Hematopoietic multipotent progenitor cell treated with erythropoietin and hydrocortisone succinate and interleukin-3 and kit ligand, for 17 days (in vitro differentiated cells): ENCODE measurements at places on chromosomes 12 and 14.

GRCh38 chr12:80099259-80099658 lies at the start of gene OTOGL:
Gene OTOGL, plus strand, starts transcription at chr12:80099537. Its CDS starts 109,895 bp downstream, at chr12:80209432.
- DNase-seq: no peak

DNA sequence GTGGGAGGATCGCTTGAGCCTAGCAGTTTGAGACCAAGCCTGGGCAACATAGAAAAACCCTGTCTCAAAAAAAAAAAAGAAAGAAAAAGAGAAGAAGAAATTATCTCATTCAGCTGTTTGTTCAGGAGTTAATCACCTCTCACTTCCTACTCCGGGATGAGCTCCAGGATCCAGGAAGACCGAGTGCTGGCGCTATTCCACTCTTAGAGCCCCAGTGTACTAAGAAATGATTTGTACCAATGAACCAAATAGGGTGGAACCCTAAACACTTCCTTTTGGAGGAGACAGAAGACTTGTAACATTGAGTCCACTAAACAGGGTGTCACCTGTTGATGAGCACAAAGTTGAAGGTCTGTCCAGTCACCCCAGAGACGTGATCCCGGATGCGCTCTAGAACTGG lies 3.6 kb downstream of the ALKBH2 start:
- DNase-seq: no peak

GRCh38 chr12:24482882-24483604 lies 465.9 kb downstream of the BCAT1 start:
- no peak for DNase-seq

GRCh38 chr14:97155814-97156213 lies 358.6 kb downstream of the VRK1 start:
- no peak for DNase-seq

GRCh38 chr14:33432407-33433023 lies 493.8 kb downstream of the NPAS3 start:
- no peak for DNase-seq

GRCh38 chr14:89284333-89285058 lies 132.5 kb downstream of the FOXN3 start:
- DNase-seq: no peak

DNA sequence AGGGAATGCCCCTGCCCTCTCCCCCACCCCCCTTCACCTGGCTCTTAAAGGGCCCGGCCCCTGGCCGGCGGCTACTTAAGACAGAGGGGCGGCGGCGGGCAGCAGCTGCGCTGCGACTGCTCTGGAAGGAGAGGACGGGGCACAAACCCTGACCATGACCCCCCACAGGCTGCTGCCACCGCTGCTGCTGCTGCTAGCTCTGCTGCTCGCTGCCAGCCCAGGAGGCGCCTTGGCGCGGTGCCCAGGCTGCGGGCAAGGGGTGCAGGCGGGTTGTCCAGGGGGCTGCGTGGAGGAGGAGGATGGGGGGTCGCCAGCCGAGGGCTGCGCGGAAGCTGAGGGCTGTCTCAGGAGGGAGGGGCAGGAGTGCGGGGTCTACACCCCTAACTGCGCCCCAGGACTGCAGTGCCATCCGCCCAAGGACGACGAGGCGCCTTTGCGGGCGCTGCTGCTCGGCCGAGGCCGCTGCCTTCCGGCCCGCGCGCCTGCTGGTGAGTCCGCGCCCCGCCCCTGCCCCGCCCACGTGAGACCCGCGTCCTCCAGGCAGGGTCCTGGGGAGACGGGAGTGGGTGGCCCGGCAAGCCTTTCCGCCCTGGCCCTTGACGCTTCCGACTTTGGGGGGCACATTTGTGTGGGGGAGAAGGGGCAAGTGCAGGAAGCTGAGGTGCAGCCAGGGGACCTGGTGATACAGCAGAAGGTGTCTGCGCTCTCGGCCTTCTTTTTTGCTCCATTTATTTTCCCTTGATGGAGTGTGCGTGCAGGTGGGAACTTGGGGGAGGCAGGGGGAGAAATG lies at the start of gene IGFBP6:
Gene IGFBP6, plus strand, starts transcription at position 104 of the 790 bp plus-strand sequence. Its CDS starts 51 bp downstream, at position 155.
- no peak for DNase-seq

GRCh38 chr12:28021704-28022103 lies 49.2 kb upstream of the PTHLH start:
- no peak for DNase-seq

DNA sequence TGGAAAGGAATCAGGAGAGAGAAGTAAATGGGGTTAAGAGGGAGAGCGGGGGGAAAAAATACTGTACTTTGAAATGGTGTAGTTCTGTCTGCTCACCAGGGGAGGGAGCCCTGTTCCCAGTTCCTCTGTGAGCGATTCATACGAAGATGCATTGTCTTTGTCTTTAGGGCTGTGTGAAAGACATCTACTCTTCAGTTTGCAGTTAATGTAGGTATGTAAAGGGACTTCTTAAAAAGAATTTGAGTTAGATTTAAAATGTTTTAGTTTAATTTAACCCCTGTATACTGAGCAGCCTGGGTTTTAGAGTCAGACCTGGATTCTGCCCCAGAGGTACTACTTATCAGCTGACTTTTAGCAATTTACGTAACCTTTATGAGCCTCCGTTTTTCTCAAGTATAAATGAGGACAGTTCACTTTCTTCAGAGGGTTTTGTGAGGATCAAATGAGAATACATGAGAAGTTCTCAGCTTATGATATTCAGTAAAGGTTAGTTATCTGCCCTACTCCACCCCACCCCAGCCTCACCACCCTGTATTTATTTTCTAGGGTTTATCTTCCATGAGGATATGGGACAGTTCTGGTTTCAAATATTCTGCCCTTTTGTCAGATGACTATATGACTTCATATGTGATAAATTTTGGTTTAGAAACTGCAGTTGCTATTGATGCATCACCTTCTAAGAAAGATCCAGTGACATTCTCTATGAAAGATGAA lies 82.5 kb upstream of the EVL start:
- peak; percentile 67 for DNase-seq

- no peak for DNase-seq
These were observed 229.7 kb downstream of the TTC6 start for GRCh38 chr14:37824939-37825712.

DNA sequence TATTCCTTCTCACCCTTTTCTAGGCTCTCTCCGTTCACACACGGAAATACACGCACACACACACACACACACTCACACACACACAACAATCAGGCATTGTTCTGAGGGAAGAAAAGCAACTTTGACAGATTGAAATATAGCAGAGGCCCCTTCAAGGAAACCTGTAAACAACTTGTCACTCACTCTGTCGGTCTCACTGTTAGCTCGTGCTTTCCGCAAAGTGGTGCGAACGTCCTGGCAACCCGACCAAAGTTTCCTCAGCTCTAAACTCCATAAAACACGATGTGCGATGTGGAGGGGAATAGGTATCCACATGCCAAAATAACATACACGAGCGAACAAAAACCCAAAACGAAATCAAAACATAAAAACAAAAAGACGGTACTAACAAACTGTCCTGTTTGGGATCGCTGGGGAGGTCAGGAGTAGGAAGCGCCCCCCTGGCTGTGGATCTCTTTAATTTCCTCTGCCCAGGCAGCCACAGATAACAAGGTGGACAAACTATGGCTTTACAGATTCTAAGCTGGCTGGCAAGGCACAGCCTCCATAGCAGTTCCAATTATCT lies 822 bp upstream of the SOX5 start:
- no peak for DNase-seq

DNA sequence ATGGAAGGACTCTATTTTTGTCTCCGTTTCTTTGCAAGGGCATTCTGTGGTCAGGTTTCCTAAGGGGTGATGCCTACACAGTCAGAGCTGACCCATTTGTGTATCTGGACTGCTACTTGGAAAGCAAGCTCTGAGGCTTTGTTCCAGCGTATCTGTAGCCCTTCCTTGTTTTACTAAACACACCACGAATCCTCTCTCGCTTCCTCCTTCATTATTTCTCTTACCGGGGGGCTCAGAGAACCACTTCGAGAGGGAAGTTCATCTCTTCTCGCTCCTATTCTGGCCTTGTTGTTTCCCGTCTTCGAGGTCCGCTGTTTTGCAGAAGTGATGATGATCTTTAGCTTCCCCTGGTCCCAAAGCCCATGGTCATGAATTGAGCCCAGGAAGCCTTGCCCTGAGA lies 164.7 kb downstream of the SSPN start:
- DNase-seq: no peak

- no peak for DNase-seq
These were observed 66.0 kb upstream of the CPSF6 start for GRCh38 chr12:69173368-69173767.

DNA sequence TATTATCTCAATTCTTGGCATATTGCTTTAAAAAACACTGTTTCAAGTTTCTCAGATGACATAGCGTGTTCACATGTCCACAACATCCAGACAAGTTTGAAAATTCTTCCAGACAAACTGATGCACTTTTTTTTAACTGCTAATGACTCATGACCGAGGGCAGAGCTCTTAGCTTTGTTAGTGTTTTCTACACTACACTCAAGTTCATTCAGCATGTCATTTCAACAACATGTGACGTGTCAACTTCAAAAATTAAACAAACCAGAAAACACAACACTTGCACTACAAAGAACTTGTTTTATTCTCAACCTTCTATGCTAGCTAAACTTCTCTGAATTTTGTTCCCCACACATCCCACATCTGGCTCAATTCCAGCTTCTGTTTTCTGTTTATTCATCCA lies 1186.3 kb upstream of the FLRT2 start:
- DNase-seq: no peak

- DNase-seq: no peak
These were observed 2.8 kb downstream of the PRMT8 start for GRCh38 chr12:3493859-3494176.

DNA sequence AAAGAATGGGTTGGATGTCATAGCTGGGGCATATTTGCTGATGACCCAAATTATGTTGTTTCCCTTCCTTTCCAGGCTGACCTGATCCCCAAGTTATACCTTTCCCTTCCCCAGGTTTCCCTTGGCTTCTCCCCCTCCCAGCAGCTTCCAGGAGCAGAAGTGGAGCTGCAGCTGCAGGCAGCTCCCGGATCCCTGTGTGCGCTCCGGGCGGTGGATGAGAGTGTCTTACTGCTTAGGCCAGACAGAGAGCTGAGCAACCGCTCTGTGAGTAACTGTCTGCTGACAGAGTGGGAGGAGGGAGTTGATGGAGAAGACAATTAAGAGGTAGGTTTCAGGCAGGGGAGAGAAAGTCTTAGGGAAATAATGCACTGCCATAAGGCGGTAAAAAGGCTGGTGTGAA lies 25.0 kb downstream of the A2ML1 start:
- no peak for DNase-seq

DNA sequence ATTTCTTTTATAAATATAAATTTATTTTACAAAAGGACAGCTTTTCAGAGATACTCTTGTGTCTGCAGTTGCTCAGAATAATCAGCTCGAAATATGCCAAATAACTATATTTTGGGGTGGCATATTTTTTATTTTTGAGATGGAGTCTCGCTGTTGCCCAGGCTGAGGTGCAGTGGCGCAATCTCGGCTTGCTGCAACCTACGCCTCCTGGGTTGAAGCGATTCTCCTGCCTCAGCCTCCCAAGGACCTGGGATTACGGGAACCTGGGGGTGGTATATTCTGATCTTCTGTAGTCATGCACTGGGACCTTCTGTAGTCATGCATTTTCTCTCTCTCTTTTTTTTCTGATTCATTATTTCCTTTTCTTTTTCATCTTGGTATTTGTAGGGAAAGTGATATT lies 135.0 kb upstream of the AMIGO2 start:
- no peak for DNase-seq

GRCh38 chr14:103880348-103881267 lies 33.2 kb upstream of the PPP1R13B start:
- DNase-seq: no peak

DNA sequence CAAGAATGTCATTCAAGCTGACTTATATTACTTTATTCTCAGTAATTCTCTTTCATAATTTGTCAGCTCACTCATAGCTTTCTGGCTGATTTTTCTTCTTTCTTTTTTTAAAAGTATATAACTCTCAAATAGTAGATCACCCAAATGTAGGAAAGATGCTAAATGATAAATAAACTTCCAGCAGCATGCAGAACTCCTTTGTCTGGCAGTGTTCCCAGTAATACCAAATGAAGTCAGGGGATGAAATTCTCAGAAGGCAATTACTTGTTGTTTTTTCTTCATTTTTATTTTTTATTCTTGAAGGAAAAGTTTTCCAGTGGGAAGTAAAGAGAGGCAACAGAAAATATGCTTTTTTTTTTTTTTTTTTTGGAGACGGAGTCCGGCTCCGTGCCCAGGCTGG lies 133.3 kb upstream of the SLCO1C1 start:
- no peak for DNase-seq

- peak; percentile 73 for DNase-seq
These were observed 25.6 kb downstream of the CALCOCO1 start for GRCh38 chr12:53701518-53702264.

GRCh38 chr12:132622437-132623071 lies 4.0 kb downstream of the P2RX2 start:
- no peak for DNase-seq

GRCh38 chr12:106291342-106291741 lies 11.2 kb upstream of the TCP11L2 start:
- no peak for DNase-seq

DNA sequence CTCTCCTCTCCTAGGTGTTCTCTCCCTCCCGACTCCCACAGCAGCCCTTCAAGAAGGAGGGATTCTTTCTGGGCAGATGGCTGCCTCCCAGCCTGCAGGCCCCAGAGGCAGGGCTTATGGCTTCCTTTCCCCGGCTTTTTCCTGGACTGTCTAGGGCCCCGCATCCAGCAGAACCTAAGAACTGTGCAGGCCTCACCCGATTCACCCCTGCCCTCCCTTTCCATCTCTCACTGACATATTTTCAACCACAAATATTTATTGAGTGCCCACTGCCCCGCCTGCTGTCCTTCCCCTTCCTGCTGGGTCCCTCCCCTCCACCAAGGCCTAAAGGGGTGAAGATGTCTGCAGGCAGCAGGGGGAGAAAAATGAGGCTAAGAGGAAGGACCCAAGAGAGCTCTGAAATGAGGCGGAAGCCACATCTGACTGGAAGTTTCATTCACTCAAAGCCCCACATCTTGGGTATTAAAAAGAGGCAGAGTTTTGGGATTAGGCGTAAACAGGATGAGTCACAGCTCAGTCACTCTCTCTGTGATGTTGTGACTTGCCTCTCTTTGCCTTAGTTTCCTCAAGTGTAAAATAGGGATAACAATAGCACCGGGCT lies 2.9 kb downstream of the SCNN1A start:
- no peak for DNase-seq

DNA sequence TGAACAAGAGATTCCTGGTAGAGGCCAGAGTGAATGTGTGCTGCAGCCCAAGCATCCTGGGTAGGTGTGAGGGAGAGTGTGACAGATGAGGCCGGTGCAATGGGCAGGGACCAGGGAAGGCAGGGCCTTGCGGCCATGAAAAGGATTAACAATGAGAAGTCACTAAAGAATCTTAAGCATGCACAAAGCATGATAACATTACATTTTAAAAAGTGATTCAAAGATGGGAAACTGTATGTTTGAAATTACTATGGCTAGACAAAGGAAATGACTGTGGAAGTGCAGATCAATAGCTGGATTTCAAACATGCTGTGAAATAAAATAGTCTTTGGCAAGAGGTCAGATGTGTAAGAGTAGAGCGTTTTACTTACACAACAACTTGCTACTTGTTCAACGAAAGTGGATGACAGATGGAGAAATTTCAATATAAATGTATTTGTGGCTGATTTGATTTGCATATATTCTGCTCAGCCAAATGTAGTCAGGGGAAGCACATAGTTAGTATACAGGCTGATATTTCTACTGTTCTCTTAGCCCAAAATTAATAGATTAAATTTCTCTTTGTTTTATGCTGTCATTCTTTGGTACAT lies 175.5 kb downstream of the CCDC59 start:
- no peak for DNase-seq

GRCh38 chr12:80129895-80130530 lies 30.7 kb downstream of the OTOGL start:
- no peak for DNase-seq
